ENCODE measurements at places on chromosomes 13 and 19. TPM values are rescaled to one million over a fixed set of nuclear protein-coding genes. Genes with fewer than 3 reads are reported as not detected.

DNA sequence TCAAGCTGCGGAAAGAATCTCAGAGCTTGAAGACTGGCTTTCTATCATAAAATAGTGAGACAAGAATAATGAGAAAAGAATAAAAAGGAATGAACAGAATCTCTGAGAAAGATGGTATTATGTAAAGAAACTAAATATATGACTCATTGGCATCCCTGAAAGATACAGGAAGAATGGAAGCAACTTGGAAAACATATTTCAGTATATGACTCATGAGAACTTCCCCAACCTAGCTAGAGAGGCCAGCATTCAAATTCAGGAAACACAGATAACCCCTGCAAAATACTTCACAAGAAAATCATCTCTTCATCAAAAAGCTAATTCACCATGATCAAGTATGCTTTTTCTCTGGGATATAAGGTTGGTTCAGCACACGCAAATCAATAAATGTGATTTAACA lies 2318.0 kb downstream of the PCDH9 start:
- H3K4me1 ChIP-seq: no peaks in the 10 kb centered on the region
- no peak overlapping the region for H3K4me3 ChIP-seq
- no peaks in the 10 kb centered on the region for H3K27me3 ChIP-seq
- no peak for DNase-seq

DNA sequence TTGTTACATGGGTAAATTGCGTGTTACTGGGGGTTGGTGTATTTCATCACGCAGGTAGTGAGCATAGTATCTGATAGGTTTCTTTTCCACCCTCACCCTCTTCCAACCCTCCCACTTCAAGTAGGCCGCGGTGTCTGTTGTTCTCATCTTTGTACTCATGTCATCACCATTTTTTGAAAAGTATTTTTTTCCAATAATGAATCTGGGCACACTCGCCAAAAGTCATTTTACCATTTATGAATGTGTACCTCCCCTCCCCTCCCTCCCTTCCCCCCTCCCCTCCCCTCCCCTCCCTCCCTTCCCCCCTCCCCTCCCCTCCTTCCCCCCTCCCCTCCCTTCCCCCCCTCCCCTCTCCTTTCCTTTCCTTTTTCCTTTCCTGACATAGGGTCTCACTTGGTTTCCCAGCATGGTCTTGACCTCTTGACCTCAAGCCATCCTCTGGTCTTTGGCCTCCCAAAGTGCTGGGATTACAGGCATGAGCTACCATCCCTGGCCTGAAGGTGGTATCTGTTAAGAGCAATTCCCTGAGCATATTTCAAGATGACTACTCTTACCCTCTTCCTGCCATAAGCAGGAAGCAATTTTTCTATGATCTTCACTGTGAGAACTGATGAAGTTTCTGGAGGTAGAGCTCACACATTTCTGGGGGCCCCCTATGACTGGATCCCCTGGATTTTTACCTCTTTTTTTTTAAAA lies 15.7 kb downstream of the ZNF627 start:
- no peak overlapping the region for H3K4me3 ChIP-seq
- H3K4me1 ChIP-seq: no peaks in the 10 kb centered on the region
- no peaks in the 10 kb centered on the region for H3K27me3 ChIP-seq
- DNase-seq: no peak
- no peak overlapping the region for H3K27ac ChIP-seq

ZNF699 gene
- 20.5 TPM for total RNA-seq

CEACAM3 gene
- total RNA-seq: not detected

DNA sequence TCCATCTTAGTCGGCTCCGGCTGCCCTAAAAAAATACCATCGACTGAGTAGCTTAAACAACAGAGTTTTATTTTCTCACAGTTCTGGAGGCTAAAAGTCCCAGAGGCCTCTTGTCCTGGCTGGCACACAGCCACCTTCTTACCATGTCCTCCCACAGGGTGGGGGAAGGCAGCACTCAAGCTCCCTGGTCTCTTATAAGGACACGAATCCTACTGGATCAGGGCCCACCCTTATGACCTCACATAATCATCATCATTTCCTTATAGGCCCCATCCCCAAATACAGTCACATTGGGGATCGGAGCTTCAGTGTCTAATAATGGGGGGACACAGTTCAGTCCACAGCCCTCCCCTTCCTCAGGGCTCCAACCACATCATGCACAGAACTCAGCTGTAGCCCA lies 2.6 kb upstream of the TUBA3C start:
- DNase-seq: no peak
- H3K27me3 ChIP-seq: no peaks in the 10 kb centered on the region
- H3K4me1 ChIP-seq: no peaks in the 10 kb centered on the region
- no peaks in the 10 kb centered on the region for H3K36me3 ChIP-seq
- no peak overlapping the region for H3K4me3 ChIP-seq

DNA sequence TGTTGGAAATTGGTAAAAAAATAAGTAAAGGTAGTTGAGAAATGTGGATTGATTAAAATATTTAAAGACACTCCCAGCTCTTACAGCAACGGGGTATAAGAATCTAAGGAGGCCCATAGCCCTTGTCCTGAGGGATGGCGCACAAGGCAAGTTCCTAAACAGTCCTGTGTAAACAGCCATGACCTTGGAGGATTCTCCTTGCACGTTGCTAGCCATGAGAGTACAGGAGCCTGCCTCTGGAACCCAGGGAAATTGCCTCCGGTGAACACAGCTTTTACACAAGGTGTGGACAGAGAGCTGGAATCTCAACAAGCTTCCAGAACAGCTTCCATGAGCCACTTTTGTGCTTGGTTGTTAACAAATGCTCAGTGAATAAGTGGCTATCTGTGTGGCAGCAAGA lies 378.2 kb downstream of the FOXO1 start:
- H3K4me3 ChIP-seq: no peak overlapping the region
- H3K4me1 ChIP-seq: no peaks in the 10 kb centered on the region
- no peaks in the 10 kb centered on the region for H3K27me3 ChIP-seq
- DNase-seq: no peak
- no peaks in the 10 kb centered on the region for H3K36me3 ChIP-seq

APOC4 gene
- total RNA-seq: not detected

- H3K4me3 ChIP-seq: no peak overlapping the region
- no peaks in the 10 kb centered on the region for H3K36me3 ChIP-seq
- DNase-seq: no peak
- no peak overlapping the region for H3K27ac ChIP-seq
Measured at GRCh38 chr13:104766319-104766718, 1700.1 kb upstream of the SLC10A2 start.

DNA sequence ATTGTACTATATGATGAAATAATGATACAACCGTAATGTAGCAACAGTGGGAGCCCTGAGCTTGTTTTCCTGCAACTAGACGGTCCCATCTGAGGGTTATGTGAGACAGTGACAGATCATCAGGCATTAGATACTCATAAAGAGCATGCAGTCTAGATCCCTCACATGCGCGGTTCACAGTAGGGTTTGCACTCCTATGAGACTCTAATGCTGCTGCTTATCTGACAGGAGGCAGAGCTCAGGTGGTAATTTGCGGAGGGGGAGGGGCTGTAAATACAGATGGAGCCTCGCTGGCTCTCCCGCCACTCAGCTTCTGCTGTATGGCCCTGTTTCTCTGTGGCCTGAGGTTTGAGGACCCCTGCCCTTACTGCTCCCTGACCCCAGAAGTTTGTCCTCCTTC lies 13.7 kb downstream of the EPHX3 start:
- H3K4me1 ChIP-seq: peaks cover 7% of the 10 kb centered on the region
- no peaks in the 10 kb centered on the region for H3K36me3 ChIP-seq
- H3K27ac ChIP-seq: no peak overlapping the region
- no peak overlapping the region for H3K4me3 ChIP-seq
- no peaks in the 10 kb centered on the region for H3K27me3 ChIP-seq
- DNase-seq: no peak

ZNF835 gene
- 9.6 TPM for total RNA-seq

TEKTIP1 gene
- total RNA-seq: not detected

Measured in tibial nerve (tissue), 4 donors.